ENCODE measurements at places on chromosomes 2 and 18.

DNA sequence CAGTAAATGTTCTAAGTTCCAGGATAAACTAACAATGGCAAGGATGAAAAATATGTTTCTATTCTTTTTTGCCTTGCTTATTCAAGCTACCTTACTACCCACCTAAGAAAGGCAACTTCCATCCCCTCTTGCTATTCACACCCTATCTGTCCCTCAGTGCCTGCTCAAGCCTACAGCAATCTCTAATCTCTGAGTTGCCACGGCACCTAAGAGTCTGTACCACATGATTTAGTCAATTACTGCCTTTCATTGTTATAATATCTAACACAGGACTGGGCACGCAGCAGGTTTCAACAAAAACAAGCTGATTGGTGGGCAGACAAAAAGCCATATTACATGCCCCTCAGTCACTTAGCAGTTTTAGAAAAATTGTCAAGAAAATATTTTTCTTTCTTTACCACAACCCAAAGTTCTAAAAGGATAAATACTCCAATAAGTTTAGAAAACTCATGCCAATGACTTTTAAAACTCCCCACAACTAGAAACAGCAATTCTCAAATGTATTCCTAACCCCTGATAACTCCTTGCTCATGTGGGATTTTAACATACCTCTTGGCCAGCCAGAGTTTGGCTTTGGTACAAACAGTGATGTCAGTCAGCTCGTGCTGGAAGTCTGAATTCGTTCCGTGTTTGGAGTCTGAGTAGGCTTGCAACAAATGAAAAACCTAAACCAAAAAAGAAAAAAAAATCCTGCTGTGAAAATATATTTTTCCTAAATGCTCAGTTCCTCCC, 117.3 kb upstream of the ZFP36L2 start:
- H3K36me3 ChIP-seq: no peaks in the 10 kb centered on the region
- H3K4me3 ChIP-seq: no peak overlapping the region
- H3K4me1 ChIP-seq: peaks cover 47% of the 10 kb centered on the region
- peak overlapping the region; percentile 30 for H3K27ac ChIP-seq

DNA sequence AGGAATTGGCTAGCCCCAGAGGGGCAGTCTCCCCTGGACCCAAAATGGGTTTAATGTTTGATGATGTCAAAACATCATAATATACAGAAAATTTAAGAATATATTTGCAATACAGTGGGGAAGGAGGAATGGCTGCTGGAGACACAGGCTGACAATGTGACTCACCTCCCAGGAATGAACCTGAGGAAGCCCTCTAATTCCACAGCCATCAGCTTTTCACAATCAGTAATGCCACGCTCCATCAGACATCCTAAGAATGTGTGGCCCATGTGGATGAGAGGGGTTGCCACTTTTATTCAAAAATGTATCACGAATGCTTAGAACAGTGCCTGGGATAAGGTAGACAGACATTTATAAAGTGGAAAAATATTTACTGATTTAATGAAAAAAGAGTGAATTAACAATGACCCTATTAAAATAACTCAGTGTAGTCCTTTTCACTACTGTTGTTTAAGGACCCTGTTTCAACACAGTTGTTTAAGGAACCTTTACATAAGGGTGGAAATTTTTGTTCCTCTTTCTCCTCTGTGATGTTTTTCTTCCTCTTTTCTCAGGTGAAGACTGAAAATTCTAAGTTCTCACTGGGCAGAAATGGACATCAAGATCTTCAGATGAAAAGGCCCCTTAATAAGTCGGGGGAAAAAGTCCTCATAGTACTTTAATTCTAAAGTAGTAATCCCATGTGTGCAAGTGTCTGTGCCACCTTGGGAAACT, 17.5 kb upstream of the TMEM163 start:
- DNase-seq: no peak
- H3K4me1 ChIP-seq: peaks cover 9% of the 10 kb centered on the region
- no peaks in the 10 kb centered on the region for H3K27me3 ChIP-seq
- no peak overlapping the region for H3K4me3 ChIP-seq
- no peaks in the 10 kb centered on the region for H3K36me3 ChIP-seq
- no peak overlapping the region for H3K27ac ChIP-seq

- DNase-seq: no peak
- no peak overlapping the region for H3K27ac ChIP-seq
- H3K4me3 ChIP-seq: no peak overlapping the region
Measured at GRCh38 chr2:96169868-96170507, 24.7 kb upstream of the DUSP2 start.

DNA sequence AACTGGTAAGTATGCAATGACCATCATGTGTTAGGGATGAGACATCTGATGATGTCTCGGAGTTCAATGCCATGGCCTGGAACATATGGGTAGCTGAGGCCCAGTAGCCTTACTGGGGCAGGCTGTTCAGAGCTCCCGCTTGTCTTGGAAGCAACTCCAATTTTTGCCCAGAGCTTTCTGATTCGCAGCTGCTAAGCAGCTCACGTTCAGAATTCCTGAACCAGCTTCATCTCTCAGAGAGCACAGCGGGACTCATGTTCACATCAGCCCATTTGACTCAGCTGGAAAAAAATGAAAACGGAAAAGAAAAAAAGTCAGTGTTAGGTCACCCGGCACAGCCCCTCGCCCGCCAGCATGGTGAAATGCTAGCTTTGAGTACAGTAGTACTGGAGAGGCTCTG, 16.8 kb upstream of the LRATD1 start:
- no peak overlapping the region for H3K27ac ChIP-seq
- DNase-seq: no peak
- H3K27me3 ChIP-seq: no peaks in the 10 kb centered on the region
- no peaks in the 10 kb centered on the region for H3K36me3 ChIP-seq
- H3K4me1 ChIP-seq: no peaks in the 10 kb centered on the region
- no peak overlapping the region for H3K4me3 ChIP-seq

DNA sequence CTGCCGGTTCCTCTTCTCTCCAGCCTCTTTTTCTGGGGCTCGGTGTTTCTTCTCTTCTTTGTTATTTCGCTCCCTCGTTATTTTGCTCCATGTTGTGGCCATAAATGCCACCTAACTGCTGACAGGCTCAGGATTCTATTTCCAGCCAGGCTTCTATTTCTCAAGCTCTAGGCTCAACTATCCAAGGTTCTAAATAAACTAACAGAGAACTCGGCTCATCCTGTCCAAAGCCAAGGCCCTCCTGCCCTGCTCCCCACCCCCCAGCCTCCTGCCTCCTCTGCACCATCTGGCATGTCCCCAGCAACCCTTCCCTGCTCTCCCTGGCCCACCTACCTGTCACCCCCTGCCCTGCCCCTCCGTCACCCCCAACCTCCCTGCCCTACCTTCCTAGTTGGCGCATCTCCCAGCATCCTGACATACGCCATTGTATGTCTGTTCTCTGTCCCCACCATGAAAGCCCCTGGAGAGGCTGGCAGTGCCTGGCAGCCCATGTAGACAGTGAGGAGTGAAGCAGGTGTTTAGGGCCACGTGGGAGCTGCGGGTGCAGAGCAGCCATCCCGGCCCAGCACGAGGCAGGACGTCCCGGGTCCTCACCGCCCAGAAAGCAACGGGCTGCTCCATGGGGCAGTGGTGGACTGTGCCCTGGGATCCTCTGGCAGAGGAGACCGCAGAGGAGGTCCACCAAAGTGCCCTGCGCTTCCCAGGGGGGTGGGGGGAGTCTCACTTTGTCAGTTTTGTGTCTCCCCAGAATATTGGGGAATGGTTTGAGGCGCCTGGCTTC, 186.9 kb downstream of the TWIST2 start:
- no peak overlapping the region for H3K4me3 ChIP-seq
- DNase-seq: no peak
- no peaks in the 10 kb centered on the region for H3K36me3 ChIP-seq
- H3K4me1 ChIP-seq: no peaks in the 10 kb centered on the region
- H3K27me3 ChIP-seq: no peaks in the 10 kb centered on the region

DNA sequence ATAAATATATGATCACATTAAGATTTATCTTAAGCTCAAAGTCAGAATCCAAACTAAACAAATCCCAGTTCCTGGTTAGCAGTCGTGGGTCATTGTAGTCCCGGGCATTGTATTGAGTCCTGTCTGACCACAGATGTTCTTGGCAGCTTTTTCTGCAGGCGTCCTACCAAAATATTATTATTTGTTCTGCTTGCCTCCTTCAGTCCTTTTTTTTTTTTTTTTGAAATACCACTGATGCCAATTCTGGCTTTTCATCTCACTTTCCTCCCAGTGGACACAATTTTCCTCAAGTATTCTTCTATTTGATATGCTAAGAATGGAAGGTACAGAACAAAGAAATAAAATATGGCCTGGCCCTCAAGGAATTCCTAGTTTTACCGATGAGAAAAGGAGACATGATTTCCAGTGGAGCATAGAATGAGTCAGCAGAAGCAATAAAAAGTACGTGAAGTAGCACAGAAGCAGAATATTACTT, 151.6 kb downstream of the CSRNP3 start:
- DNase-seq: no peak
- H3K4me1 ChIP-seq: peaks cover 23% of the 10 kb centered on the region
- H3K27ac ChIP-seq: peak overlapping the region; percentile 36
- peaks cover 10% of the 10 kb centered on the region for H3K36me3 ChIP-seq
- H3K4me3 ChIP-seq: no peak overlapping the region

GRCh38 chr2:218984239-218985020, 554 bp downstream of the FEV start:
- peaks cover 98% of the 10 kb centered on the region for H3K27me3 ChIP-seq
- H3K4me1 ChIP-seq: peaks cover 28% of the 10 kb centered on the region
- peak overlapping the region; percentile 71 for H3K4me3 ChIP-seq
- H3K27ac ChIP-seq: no peak overlapping the region

GRCh38 chr2:59413751-59414570, 1139.5 kb downstream of the BCL11A start:
- no peak for DNase-seq
- peaks cover 21% of the 10 kb centered on the region for H3K4me1 ChIP-seq
- H3K36me3 ChIP-seq: peaks cover 4% of the 10 kb centered on the region

- H3K4me3 ChIP-seq: no peak overlapping the region
- H3K27me3 ChIP-seq: peaks cover 5% of the 10 kb centered on the region
- no peak for DNase-seq
Measured at GRCh38 chr18:31774477-31774785, 13.8 kb upstream of the SLC25A52 start.

DNA sequence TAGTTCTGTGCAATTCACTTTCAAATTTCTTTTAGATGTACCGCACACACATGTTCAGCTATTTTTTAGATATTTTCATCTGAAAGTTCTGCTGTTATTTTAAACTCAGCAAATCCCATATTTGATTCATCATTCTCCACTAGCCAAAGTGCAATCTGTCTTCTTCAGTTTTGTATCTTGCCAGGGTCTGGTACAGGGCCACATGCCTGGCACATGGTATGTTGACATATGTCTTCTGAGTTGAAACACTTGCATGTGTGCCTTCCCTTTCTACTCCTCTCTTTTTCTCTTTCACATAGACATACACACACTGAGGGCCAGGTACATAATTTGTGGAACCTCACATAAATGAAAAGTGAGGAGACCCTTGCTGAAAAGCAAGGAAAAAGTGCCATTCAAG, 25.7 kb upstream of the SESTD1 start:
- no peak for DNase-seq
- H3K27me3 ChIP-seq: no peaks in the 10 kb centered on the region
- peaks cover 15% of the 10 kb centered on the region for H3K4me1 ChIP-seq
- no peaks in the 10 kb centered on the region for H3K36me3 ChIP-seq

DNA sequence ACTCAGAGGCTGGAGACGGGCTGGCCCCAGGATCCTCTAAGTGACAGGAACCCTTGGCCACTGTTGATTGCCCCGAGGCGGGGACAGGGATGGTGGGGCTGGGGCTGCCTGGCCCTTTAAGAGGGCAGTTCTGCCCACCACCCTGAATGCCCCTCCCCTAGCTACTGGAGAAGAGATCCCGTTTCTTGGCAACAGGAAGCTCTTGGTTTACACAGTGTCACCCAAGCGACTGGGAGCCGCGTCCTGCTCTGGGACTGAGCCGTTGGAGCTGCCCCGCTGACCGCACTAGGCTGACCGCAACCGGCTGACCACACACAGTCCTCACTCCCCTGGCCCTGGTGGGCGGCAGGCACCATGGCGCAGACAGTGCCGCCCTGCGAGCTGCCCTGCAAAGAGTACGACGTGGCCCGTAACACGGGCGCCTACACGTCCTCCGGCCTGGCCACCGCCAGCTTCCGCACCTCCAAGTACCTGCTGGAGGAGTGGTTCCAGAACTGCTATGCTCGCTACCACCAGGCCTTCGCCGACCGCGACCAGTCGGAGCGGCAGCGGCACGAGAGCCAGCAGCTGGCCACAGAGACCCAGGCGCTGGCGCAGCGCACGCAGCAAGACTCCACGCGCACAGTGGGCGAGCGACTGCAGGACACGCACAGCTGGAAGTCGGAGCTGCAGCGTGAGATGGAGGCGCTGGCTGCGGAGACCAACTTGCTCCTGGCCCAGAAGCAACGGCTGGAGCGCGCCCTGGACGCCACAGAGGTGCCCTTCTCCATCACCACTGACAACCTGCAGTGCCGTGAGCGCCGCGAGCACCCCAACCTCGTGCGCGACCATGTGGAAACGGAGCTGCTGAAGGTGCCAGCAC, at the start of gene TEKT4:
Gene TEKT4 (plus strand): TSS at position 205 of the 862 bp plus-strand sequence. CDS start 150 bp downstream, at position 355.
- H3K27me3 ChIP-seq: peaks cover 43% of the 10 kb centered on the region
- H3K4me3 ChIP-seq: peak within 1 kb of the TSS; percentile 63
- peaks cover 10% of the 10 kb centered on the region for H3K4me1 ChIP-seq
- no peak within 1 kb of the TSS for H3K27ac ChIP-seq
- peak; percentile 36 for DNase-seq
- no peaks in the 10 kb centered on the region for H3K36me3 ChIP-seq

DNA sequence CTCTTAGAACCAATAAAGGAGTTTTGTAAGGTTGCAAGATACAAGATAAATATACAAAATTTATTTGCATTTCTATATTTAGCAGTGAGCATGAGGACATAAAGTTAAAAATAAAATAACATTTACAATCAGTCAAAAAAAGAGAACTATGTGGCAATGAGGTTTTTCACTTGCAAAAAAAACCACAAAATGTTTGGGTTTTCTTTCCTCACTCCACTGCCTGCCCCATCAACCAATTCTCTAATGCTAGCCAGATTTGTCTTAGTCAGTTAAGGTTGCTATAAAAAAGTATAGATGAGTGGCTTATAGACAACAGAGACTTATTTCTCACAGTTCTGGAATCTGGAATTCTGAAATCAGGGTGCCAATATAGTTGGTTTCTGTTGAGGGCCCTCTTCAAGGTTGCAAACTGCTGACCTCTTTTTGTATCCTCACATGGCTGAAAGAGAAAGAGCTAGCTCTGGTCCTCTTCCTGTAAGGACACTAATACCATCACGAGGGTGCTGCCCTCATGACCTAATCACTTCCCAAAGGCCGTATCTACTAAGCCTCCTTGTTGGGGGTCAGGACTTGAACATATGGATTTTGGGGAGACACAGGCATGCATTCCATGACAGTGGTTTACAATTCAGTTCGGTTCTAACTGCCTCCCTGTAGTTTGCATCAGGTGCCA, 566.2 kb downstream of the GALR1 start:
- H3K27me3 ChIP-seq: peaks cover 2% of the 10 kb centered on the region
- H3K36me3 ChIP-seq: peaks cover 18% of the 10 kb centered on the region
- H3K4me1 ChIP-seq: no peaks in the 10 kb centered on the region
- no peak overlapping the region for H3K4me3 ChIP-seq
- DNase-seq: no peak

GRCh38 chr2:200509235-200509611, 645 bp downstream of the KCTD18 start:
- H3K36me3 ChIP-seq: no peaks in the 10 kb centered on the region
- H3K4me3 ChIP-seq: peak overlapping the region; percentile 77
- peak overlapping the region; percentile 13 for H3K27ac ChIP-seq
- no peaks in the 10 kb centered on the region for H3K27me3 ChIP-seq
- DNase-seq: no peak
- peaks cover 10% of the 10 kb centered on the region for H3K4me1 ChIP-seq
